ENCODE measurements at places on chromosomes 12 and 14. TPM values are rescaled to one million over a fixed set of nuclear protein-coding genes. Genes with fewer than 3 reads are reported as not detected.

The PIWIL1 gene
- not detected for total RNA-seq

The FAM161B gene
- total RNA-seq = 12.1 TPM

The OR2AP1 gene
- total RNA-seq = not detected

The TPH2 gene
- total RNA-seq = not detected

DNA sequence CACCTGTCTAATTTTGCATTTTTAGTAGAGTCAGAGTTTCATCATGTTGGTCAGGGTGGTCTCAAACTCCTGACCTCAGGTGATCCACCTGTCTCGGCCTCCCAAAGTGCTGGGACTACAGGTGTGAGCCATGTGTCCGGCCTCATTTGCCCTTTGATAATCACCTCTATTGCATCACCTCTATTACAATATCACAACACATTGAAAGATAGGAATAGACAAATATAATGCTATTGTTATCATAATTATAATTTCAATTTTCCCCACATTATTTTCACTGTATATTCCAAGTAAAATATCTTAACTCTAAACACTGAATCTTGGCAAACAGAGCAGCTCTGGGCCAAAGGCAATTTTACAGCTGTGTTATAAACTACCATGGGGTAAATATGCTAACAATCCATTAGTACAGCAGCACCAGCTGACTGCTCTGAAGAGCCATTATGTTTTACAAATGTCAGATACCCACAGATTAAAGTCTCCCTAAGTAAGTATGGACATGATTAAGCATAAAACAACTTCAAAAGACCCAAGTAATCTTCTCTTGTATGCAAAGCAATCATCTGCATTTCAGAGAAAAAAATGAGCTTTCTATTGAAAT, 173.2 kb downstream of the MED13L start:
- DNase-seq = no peak

GRCh38 chr12:131367983-131368667, 342.8 kb upstream of the SFSWAP start:
- no peak for DNase-seq

DNA sequence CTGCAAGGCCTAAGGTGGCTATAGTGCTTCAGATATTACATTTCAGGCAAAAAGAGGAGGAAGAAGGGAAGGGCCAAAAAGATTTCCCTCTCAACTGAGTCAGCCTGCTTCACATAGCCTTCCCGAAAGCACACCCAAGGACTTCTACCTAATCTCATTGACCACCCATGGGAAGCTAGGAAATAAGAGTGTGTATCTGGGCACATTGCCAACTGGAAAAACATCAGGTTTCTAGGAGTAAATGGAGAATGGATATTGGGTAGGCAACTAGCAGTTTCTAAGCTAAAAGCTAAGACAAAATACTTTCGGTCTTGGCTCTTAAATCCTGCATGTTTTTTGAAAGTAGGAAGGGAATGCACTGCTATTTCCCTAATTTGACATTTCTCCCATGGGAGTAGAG, 221.7 kb upstream of the GRIP1 start:
- DNase-seq = no peak

DNA sequence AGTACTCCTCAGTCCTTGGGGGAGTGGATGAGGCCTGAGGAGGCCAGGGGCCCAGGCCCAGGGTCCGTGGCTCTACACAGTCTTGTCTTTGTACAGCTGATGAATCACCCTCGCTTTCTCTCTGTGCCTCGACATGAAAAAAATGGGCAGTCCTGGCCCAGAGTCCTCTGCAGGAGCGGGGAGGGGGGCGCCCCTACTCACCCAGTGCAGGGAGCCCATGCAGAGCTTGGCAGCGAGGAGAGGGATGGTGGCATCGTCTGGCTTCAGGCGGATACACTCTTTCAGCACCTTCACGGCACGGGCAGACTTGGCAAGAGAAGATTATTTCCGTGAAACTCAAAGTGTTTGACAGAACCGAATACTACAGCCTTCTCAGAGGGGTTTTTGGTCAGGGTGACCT, 159.3 kb downstream of the TTC7B start:
- no peak for DNase-seq

- no peak for DNase-seq
Observed at GRCh38 chr14:50666772-50667683, 1.1 kb downstream of the SAV1 start.
